NCI-H2029 treated with DMSO at 0.1 percent for 48 hours (cell line): ENCODE measurements at places on chromosomes 4 and X.

DNA sequence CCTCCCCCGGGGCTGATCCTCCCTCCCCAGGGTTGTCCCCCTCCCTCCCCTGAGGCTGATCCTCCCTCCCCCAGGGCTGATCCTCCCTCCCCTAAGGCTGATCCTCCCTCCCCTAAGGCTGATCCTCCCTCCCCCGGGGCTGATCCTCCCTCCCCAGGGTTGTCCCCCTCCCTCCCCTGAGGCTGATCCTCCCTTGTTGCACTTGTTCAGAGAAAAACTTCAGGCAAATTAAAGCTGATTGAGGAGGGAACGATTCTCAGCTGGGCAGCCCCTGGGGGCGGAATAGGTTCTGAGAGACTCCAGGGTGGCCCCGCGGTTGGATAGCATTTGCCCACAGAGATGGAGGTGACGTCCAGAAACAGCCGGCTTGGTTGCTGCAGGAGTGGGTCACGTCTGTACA is 110.7 kb upstream of the ADRA2C start:
- DNase-seq, result no peak

- no peak for DNase-seq
Measured at GRCh38 chr4:5545271-5545670, 163.1 kb downstream of the EVC2 start.

- no peak for DNase-seq
Measured at GRCh38 chr4:153471698-153472093, 5.5 kb downstream of the TMEM131L start.

- DNase-seq, result no peak
Measured at GRCh38 chr4:146647615-146648460, 9.1 kb downstream of the POU4F2 start.

DNA sequence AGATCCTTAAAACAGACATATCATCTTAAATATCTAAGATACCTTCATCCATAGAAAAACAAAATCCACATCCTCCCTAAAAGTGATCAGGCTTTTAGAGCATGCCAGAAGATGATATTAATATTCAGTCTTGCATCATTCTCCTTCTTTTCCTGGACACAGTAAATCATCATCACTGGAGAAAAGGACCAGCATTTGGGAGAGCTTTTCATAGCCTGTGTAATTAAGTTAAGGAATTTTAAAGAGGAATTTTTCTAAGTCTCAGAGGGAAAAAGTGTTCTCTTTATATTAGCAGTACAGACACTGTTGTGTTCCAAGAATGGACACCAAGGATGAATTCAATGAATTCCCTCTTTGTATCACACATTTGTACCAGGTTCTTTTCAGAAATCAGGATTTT is 696 bp downstream of the SCRG1 start:
- DNase-seq, result no peak

DNA sequence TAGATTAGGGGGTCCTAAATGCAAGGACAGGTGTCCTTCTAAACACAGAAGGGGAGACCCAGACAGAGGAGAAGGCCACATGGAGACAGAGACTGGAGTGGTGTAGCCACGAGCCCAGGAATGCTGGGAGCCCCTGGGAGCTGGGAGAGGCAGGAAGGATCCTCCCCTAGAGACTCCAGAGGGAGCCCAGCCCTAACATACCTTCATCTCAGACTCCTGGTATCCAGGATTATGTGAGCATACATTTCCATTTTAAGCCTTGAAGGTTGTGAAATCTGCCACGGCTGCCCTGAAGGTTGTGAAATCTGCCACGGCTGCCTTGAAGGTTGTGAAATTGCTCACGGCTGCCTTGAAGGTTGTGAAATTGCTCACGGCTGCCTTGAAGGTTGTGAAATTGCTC is 148.4 kb downstream of the ASMT start:
- DNase-seq, result no peak

GRCh38 chrX:100289066-100289558 is 121.0 kb downstream of the PCDH19 start:
- no peak for DNase-seq

DNA sequence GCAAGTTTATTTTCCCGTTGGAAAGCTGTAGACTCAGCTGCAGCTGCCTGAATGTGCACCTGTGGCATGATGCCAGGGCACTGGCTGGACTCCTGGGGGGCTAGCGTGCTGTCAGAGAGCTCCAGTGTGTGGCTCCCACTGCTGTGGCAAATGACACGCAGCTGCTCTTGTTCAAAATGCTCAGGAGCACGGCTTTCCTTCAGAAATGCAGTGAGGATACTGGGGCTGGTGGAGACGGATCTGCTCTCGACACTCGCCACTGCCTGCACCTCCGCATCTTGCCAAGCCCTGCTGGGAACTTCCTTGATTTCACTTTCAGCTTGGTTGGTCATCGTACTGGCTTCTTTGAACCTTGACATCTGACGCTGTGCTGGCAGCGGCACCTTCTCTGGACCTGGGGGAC is 58.7 kb downstream of the GPRIN3 start:
- no peak for DNase-seq

- no peak for DNase-seq
Measured at GRCh38 chr4:76194325-76194724, 19.3 kb downstream of the SCARB2 start.

DNA sequence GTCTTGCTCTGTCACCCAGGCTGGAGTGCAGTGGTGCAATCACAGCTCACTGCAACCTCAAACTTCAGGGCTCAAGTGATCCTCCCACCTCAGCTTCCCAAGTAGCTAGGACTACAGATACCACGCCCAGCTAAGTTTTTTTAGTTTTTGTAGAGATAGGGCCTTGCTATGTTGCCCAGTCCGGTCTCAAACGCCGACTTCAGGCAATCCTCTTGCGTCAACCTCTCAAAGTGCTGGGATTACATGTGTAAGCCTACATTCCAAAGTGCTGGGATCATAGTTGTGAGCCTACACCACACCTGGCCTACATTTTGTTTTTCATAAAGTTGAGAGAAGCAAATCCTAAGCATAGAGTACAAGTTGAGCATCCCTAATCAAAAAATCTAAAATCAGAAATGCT is 42.2 kb downstream of the SMARCA5 start:
- no peak for DNase-seq

DNA sequence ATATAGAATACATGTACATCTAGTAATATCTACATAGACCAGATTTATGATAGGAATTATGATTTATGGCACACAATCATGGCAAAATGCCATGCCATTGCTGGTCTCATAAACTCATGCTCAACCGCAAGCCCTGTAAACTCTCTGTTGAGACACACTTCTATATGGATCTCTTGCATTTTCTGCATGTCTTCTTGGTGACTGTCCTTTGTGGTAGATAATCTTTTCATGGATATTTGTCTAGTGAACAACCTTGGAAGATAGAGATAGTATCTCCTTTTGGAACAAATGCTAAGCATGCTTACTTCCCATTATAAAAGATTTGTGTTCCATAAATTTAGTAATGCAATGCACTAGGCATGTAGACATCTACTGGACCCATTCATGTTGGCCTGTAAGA is 328.0 kb downstream of the NAF1 start:
- no peak for DNase-seq

GRCh38 chrX:3268829-3269228 is 77.6 kb downstream of the MXRA5 start:
- DNase-seq, result no peak

DNA sequence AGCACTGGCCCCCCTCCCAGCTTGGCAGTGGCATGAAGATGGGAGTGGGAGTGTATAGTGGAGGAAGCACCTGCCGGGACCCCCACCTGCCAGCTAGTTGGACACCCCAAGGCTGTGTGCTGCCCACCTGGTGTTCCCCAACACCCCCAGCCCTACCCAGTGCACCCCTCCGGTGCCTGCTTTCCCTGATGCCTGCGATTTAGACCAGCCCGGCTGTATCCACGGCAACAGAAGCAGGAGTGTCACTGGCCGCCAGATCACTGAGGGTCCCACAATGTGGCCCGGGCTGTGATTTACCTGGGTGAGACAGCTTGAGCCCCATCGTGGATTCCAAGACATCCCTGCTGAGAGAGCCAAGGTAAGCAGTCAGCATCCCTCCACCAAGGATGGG is 533 bp downstream of the GPR173 start:
- no peak for DNase-seq

DNA sequence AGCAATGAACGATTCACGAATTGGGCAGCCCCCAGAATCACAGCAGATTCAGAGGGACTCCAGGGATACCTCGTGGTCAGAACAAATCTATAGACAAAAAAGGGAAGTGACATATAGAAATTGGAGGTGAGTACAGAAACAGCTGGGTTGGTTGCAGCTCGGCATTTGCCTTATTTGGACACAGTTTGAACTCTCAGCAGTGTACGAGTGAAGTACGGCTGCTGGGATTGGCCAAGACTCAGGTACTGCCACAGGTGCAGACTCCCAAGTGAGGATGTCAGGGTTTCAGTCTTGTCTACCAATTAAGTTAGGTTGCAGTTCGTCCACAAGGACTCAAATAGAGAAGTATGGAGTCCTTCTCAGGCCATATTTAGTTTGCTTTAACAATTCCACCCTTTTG is 28.2 kb downstream of the HTT-AS start:
- DNase-seq, result no peak

DNA sequence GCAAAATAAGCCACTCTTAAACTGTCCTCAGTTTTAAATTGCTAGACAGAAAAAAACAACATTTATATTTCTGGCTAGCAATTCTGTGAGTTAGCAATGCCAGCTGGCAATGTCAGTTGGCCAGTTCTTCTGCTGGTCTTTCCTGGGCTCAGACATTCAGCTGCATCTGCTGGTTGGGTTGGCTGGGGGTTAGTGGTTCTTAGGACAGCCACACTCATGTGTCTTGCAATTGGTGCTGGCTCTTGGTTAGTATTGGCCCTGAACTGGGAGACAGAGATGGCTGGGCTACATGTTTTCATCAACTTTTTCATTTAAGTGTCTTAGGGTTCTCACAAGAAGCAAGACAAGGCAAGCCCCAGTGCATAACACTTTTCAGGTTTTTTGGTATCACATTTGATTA is 48.0 kb upstream of the PDLIM5 start:
- DNase-seq, result no peak

DNA sequence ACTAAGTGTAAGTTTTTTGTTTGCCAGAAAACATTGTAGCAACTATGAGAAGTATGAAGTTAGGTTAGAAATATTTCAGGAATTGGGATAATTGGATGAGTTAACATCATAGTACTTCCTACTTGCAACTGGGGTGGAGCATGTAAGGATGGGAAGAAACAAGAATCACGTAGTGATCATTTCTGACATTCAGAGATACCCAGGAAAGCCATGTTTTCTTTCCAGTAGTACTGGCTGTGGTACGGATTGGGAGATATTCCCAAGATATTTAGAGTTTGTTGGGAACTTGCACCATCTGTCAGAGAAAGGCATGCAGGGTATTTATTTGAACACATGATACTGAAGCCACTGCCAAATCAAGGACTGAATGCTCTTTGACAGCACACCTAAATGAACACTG is 87.6 kb upstream of the SLC4A4 start:
- no peak for DNase-seq

DNA sequence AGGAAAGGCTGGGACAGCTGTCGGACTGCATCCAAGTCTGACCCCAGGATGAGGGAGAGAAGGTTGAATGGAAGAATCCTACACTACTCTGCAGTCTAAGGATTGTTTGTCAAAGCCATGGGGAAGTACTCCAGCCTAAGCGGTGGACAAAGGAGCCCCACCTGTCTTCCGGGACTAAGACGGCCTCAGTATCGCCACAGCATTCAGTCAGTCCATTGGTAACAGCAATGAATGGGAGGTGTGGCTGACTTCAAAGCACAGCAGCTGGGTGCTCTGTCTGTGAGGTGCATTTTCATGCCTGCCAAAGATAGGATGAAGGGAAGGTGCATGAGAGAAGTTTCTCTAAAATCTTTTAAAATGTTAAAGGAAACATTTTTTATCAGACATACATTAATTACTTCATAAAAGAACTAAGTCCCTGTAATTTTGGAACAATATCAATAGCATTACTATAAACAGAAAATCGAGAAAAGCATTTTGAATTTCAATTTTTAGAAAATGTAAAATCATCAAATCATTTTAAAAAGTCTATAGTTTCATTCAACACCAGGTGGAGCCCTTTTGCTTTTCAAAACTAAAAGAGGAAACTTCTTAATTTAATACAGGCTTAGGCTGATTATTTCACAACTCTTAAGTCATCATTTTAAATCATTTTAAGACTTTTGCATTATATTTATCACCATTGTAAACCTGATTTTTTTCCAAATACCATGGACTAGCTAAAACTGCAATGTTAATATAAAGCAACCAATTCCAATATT is 27.6 kb upstream of the INTU start:
- peak; percentile 42 for DNase-seq

- DNase-seq, result no peak
Measured at GRCh38 chrX:46209768-46210167, 335.5 kb downstream of the ZNF674 start.

GRCh38 chr4:139736274-139736660 is 70.6 kb downstream of the MGST2 start:
- no peak for DNase-seq

DNA sequence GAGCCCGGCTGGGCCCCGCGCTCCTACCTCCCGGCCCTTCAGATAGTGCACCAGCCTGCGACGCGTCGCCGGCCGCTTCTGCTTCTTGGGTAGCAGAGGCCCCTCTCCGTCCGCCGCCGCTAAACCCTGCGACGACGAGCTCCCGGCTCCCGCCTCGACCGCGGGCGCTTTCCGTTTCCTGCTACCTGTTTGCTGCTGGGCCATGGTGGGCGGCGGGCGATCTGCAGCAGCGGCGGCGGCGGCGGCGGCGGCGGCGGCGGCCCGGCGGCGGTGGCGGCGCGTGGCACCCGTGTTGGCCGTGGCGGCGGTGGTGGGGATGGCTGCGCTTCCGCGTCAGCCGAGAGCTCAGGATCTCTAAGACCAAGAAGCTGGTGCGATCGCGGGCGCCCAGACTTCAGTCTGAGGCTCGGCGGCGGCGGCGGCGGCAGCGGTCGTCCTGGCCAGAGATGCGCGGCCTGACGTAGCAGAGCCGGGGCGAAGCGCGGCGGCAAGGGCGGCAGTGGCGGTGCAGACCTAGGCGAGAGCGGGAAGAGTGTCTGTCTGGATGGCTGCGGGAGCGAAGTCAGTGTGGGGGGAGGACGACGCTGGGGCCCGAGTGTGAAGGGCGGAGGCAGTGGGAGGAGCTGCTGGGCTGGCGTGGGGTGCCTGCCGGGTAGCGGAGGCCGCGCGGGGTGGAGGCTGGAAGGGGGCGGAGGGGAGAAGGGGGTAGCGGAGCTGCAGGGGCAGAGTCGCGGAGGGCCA is at the start of gene DCAF12L2:
Gene DCAF12L2, minus strand, starts transcription at position 569 of the 741 bp plus-strand sequence. Its CDS starts 365 bp downstream, at position 204.
- DNase-seq, result no peak

- DNase-seq, result no peak
Measured at GRCh38 chr4:37968747-37969146, 8.5 kb downstream of the PTTG2 start.

- no peak for DNase-seq
Measured at GRCh38 chr4:78544678-78545077, 6.9 kb upstream of the ANXA3 start.
